Bladder microvascular endothelial cell (primary cell): ENCODE measurements at places on chromosomes 1 and 21. TPM values are rescaled to one million over a fixed set of nuclear protein-coding genes. Genes with fewer than 3 reads are reported as not detected.

The VCAM1 gene
- total RNA-seq: 4.5 and 84.6 TPM in 2 replicates

The DDAH1 gene
- 22.7 and 50.1 TPM in 2 replicates for total RNA-seq

The CR1L gene
- total RNA-seq: not detected in 2 replicates

The ABCG1 gene
- total RNA-seq: 38.2 and 107 TPM in 2 replicates

The REG4 gene
- total RNA-seq: not detected in 2 replicates

The KIF2C gene
- total RNA-seq: 15.7 and 26.4 TPM in 2 replicates

The CREB3L4 gene
- 6.5 and 8.3 TPM in 2 replicates for total RNA-seq
